OCI-LY7 (cell line): ENCODE measurements at places on chromosomes 6 and 20. TPM values are rescaled to one million over a fixed set of nuclear protein-coding genes. Genes with fewer than 3 reads are reported as not detected.

GRCh38 chr6:142087950-142088857 is 44.5 kb upstream of the GJE1 start:
- no peak for DNase-seq

The FAM83D gene
- 32.6 and 32.9 TPM in 2 replicates for total RNA-seq

DNA sequence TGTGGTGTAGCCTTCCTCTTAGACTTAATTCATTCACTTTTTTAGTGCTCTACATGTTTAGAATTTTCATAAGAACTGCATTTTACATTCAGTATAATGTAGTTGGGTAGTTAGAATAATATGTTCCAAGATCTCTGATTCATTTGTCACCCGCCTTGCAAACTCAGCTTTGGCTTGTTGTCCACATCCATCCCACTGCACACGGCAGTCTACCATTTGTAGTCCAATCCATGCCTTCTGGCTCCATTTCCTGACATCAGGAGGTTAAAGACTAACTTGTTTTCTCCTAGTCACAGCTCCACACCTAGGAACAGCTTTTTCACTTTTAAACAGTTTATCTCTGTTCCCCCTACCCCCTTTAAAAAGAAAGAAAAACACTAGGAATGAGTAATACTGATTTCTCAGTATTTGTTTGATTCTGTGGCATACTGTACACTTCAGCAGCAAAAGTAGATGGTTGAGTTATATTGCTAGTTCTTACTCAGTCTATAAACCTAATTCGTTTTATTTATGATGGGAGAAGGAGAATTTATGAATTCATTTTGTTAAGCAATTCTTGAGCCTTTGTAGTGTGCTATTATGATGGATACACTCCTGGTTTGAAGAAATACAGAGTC is 180.9 kb downstream of the ARID1B start:
- no peak for DNase-seq

GRCh38 chr20:53202777-53203176 is 230.6 kb downstream of the TSHZ2 start:
- DNase-seq = no peak

- DNase-seq = no peak
Measured at GRCh38 chr6:109024368-109024767, 70.3 kb downstream of the SESN1 start.

The GRIK2 gene
- not detected in 2 replicates for total RNA-seq

GRCh38 chr6:157374889-157375443 is 6.0 kb upstream of the ZDHHC14 start:
- no peak for DNase-seq

DNA sequence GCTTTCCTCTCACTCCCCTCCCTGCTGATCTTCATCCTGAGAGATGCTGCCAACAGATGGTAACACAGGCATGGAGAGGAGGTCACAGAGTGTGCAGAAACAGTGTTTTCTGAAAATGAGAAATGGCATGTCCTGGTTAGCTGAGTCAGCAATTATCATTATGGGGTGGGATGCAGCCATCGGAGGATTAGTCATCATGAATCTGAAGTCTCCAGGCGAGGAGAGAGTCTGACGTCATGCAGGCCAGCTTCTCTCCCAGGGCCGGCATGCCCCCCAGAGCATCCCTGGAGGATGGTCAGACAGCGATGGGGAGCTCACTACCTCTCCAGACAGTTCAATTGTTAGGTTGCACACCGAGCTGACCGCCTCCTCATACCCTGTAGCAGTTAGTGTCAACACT is 4.7 kb upstream of the GTSF1L start:
- no peak for DNase-seq

The ATAT1 gene
- 17.8 and 19.6 TPM in 2 replicates for total RNA-seq

- DNase-seq = peak; percentile 10
Measured at GRCh38 chr6:154166140-154166539, 127.1 kb downstream of the OPRM1 start.

DNA sequence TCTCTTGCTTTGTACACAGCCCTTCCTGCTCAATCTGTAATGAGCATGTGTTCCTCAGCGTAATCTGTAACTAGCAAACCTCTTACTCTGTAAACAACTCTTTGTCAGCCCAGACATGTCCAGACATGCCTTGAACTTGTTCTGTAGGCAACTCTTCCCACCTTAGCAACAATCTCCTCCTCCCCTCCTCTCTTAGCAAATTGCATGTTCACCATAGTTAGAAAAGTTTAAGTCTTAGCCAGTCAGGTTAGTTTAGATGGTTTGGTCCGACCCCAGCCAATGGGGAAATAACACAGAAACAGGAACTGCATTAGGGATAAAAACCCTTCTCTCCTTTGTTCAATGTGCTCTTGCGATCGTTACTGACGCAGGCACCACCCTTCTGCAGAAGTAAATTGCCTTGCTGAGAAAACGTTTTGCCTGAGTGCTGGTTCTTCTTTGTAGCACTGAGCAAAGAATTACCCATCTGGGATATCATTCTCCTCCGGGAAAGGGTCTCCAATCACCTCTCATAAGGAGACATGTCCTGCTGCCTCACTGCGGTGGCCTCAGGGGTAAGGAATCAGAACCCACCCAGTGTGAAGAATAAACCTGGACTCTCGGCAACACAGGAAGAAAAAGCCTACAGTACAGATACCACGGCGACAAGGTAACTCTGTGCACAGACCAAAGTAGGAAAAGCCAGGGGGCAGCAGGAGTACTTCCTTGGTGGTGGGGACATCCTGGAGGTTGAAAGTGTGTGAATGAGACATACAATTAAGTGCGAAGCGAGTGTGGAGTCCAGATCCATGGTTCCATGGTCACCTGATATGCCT is 26.2 kb downstream of the PLN start:
- DNase-seq = peak; percentile 14

The SMOC2 gene
- total RNA-seq = not detected in 2 replicates

GRCh38 chr6:163715846-163716245 is 301.3 kb downstream of the QKI start:
- no peak for DNase-seq

DNA sequence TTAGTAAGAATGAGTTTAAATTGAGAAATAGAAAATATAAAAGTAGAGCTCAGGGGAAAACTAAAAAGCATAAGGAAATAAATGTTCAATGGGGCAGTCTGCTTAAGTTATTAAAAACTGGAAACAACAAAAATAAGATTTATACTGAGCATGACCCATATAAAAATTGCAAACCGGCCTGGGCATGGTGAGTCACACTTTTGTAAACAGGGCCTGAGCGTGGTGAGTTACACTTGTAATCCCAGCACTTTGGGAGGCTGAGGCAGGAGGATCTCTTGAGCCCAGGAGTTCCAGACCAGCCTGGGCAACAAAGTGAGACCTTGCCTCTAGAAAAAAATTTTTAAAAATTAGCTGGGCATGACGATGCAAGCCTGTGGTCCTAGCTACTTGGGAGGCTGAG is 74.6 kb downstream of the TMEM244 start:
- DNase-seq = no peak

- DNase-seq = no peak
Measured at GRCh38 chr20:1369970-1370369, 22.9 kb downstream of the FKBP1A start.

GRCh38 chr20:58658760-58659159 is 7.7 kb downstream of the STX16 start:
- no peak for DNase-seq

The ELOVL4 gene
- not detected in 2 replicates for total RNA-seq

- no peak for DNase-seq
Measured at GRCh38 chr6:112912416-112913101, 565.4 kb downstream of the RFPL4B start.
